ENCODE measurements at places on chromosomes 16 and 17.

- DNase-seq, result no peak
Measured at GRCh38 chr16:6356911-6357310, 975.7 kb upstream of the RBFOX1 start.

- DNase-seq, result no peak
Measured at GRCh38 chr16:19223235-19224170, 55.5 kb downstream of the SYT17 start.

DNA sequence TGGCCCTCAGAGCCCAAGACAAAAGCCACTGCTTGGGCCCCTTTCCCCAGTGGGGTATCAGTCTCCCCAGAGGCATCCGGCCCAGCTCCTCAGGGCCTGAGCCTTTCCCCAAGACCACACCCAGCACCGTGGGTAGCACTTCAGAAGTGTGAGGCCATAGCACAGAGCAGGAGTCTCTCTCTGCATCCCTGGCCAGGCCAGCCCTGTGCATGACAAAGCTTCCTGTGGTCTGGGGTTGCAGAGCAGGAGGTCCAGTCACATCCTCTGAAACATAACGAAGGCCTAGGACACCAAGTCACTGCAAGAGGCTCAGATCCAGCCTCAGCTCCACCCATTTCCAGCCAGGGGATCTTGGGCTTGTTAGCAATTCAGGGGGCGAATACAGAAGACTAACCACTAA, 56.8 kb upstream of the ZNF423 start:
- no peak for DNase-seq

DNA sequence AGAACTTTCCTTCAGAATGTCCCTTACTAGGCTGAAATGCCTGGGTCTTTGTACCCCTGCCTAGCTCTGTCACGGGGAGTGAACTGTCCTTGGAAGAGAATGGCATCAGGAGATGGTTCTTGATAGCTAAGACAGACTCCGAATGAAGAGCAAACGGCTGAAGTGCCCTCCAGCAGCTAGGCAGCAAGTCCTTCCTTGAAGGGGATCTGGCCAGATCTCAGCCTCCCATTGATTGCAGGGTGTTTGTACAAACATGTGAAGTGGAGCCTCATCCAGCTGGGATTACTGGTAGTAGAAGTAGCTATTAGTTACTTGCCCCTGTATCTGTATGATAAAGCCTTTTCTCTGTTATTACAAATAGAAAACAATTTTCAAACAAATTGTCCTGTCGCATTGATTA, 30.9 kb downstream of the LRRC36 start:
- no peak for DNase-seq

GRCh38 chr16:57093666-57094564, 1.5 kb downstream of the CPNE2 start:
- no peak for DNase-seq

GRCh38 chr17:29705386-29705785, 82.7 kb upstream of the CORO6 start:
- DNase-seq, result no peak

GRCh38 chr16:14539631-14540030, 90.4 kb downstream of the PARN start:
- DNase-seq, result no peak

DNA sequence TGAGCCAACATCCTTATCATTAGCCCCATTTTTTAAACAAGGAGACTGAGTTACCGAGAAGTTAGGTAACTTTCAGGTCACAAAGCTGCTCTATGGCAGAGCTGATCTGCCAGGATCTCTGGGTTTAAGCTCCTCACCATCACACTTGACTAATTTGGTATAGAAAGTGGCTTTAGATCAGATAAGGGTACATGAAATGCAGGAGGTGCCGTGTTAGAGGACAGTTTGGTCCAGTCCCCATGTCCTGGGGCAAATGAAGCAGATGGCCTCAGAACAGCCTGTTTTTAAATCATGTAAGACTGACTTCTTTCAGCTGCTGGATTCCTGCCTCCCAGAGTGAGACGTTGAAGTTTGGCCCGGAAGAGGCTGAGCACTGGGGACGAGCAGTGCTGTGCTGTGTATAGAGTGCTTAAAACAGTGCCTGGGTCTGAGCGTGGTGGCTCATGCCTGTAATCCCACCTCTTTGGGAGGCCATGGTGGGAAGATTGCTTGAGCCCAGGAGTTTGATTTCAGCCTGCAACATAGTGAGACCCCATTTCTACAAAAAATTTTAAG, 187.0 kb upstream of the CACNG3 start:
- DNase-seq, result no peak

DNA sequence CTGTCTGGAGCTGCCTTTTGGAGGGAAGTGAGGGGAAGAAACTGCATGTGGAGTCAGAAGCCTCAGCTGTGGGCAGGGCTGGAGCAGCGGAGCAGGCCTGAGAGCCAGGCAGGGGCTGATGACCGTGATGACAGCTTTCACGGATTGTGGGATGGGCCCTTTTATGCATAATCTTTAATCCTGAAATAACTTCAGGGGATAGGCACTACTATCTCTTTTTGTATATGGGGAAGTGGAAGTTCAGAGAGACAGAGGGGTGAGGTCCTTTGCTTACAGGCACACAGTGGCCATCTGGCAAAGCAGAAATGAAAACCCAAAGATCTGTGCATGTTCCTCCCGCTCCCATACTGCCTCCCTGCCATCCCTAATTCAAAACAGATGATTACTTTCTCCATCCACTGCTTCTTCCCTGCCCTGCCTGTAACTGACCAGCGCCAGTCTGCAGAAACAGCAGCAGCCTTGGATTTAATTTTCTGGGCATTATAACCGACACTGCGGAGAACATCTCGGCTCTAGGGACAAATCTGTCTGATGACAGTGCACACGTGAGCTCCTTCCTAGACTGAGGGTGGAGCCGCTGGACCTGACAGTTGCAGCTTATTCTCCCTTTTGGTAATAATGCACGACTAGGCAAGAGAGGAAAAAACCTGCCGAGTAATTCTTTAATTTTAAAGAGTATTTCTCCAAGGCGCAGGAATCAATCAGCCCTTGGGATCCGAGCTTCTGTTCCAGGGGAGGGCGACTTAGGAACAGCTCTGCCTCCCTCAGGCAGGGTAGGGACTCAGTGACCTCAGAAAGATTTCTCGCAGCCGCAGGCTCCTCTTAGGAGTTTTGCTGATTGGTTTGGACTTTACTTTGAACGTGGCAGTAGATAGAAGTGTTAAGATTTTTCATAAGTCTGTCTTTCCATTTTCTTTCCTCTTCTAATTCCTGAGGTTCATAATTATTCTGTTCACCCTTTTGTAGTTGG, 95.4 kb downstream of the UTP18 start:
- no peak for DNase-seq

DNA sequence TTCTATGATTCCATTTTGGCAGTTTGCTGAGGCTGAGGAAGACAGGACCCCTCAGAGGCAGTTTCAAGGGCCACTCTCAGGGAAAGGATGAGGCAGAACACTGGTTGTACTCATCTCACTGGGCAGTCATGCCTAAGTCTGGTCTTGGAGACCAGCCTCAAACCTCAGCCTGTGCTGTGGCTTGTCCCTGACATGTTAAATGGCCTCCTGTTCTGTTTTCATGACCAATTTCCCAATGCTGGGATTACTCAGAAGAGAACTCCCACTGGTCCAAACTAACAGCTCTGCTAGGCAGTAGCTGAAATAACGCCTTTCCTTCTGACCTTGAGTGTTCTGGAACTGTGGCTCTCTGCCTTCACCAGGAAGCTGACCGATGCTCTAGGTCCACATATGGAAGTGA, 8.4 kb upstream of the SPDYE4 start:
- DNase-seq, result no peak

Measured in SHP77 treated with DMSO at 0.1 percent for 48 hours (cell line).